Cortex of kidney (tissue), 1 donor: ENCODE measurements at places on chromosomes 11 and 22.
A peak's percentile ranks its signal among the peaks of the same experiment; 100 is the strongest.

GRCh38 chr22:21741790-21742189, 6.2 kb upstream of the YPEL1 start:
- no peak for DNase-seq

GRCh38 chr22:39306456-39307361, 12.7 kb downstream of the RPL3 start:
- DNase-seq, result no peak

- no peak for DNase-seq
Observed at GRCh38 chr22:22913989-22914388, 26.4 kb downstream of the IGLL5 start.

DNA sequence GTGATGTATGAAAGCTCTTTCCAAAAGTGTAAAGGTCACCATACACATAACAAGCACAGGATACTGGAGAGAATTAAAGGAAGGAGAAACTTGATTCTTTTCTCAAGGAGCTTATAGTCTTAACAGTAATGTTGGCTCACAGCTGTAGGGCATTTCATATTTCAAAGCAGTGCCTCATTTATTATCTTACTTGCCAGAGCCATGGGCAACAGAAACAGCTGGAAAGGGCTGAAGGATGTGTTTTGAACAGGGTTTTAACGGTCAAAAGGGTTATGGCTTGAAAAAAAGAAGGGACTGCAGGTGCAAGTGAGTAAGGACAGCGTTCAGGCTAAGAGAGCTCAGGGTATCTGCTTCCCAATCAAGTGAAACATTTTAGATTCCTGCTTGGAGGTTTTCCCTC, 2.7 kb upstream of the GRAMD1B start:
- no peak for DNase-seq

GRCh38 chr11:72482211-72482812, 48.0 kb upstream of the CLPB start:
- no peak for DNase-seq

GRCh38 chr11:4607096-4607495, 935 bp downstream of the TRIM68 start:
- DNase-seq, result no peak

GRCh38 chr11:5258543-5259262, 4.1 kb upstream of the HBG2 start:
- no peak for DNase-seq

GRCh38 chr11:87440076-87440770, 402.5 kb downstream of the TMEM135 start:
- no peak for DNase-seq

DNA sequence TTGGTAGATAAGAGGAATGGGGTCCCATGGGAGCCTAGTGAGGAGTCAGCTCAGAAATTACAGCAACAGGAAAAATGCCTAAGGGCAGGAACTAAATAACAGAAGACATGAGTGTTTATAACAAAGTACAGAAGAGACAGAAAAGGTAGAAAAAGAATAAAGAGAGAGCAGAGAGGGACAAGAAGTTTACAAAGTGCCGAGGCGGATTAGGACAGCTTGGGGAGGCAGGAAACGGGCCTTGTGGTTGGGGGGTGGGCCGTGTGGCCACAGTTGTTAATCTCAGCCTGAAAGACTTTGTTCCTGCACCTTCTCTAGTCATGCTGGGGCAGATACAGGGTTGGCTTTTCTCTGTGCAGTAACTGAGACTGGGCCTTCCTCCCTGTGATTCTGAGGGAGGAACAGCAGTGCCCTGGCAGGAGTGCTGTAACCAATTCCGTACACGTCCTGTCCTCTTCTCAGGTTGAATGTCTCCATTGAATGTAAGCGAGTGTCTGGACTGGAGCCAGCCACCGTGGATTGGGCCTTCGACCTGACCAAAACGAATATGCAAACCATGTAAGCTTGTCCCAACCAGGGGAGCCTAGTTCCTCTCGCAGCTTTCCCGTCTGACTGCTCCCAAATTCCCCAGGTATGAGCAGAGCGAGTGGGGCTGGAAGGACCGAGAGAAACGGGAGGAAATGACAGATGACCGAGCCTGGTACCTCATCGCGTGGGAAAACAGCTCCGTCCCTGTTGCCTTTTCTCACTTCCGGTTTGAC, 13.2 kb downstream of the NAA40 start:
- DNase-seq, result no peak

DNA sequence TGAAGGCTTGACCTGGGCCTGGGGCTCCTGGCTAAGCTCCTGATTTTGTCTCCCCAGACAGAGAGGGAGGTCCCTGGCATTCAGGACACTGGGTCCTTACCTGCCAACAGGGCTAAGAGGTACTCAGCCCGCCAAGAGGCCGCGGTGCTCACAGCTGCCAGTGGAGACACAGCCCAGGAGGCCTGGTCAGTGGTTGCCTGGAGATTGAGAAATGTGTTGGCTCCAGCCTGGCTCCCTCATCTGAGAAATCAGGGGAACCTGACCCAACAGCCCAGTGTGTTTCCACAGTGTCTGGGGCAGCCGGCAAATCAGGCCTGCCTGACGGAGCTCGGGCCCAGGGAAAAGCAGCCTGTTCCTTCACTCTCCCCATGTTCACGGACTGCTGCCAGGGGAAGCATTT, 79.4 kb upstream of the NAV2 start:
- DNase-seq, result no peak

DNA sequence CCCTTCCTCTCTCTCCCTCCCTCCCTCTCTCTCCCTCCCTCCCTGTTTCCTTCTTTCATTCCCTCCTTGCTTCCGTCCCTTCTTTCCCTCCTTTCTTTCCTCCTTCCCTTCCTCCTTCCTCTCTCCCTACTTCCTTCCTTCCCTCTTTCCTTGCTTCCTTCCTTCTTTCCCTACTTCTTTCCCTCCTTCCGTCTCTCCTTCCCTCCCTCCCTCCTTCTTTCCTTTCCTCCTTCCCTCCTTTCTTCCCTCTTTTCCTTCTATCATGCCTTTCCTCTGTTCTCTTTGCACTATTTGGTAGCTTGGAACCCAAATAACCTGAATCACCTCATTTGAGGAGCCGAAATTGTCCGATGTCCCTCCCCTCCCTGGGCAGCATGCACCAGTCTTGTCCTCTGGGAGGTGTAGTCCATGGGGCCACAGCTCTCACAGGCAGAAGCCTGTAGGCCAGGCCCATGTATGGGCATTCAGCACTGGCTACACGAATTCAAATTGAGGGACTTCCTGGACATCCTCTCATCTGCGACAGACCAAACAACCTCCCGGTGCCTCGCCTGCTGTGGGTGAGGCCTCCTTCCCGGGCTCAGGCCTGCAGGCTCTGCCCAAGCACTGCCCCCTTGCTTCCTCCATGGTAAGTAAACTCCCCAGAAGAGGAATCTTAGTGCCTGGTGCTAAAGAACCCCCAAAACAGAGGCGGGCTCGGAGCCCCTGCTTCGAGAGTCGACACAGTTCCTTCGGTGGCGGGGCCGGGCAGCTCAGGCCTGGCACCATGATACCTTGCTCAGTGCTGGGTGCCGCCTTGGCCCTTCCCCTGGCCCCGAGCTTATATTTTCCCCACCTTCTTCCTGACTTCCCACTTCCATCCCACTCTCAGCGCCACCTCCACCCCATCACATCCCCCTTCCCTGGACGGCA, 454.1 kb upstream of the CADM1 start:
- DNase-seq, result no peak

DNA sequence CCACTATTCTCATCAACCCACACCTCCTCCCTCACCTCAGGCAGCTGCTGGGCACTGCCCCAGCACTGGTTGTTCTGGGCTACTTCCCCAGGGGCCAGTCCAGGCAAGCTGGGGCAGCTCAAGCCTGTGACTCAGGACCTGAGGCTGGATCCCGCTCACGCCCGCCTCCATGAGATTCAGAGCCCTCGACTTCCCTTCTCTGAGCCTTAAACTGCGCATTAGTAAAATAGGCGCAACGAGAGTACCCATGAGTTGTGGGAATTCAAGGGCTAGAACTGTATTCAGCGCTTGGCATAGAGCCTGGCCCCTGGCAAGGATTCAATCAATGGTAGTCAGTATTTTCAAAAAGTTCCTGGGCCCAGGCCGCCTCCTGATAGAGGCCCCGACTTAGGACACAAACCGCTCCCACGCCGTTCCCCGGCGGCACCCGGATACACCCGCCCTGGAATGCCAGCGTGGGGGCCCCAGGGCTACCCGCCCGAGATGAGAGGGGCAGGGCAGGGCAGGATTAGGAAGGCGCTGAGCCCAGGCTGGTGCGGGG, 723 bp upstream of the CD82 start:
- DNase-seq, result no peak

GRCh38 chr22:44488354-44488753, 9.7 kb downstream of the RTL6 start:
- no peak for DNase-seq

DNA sequence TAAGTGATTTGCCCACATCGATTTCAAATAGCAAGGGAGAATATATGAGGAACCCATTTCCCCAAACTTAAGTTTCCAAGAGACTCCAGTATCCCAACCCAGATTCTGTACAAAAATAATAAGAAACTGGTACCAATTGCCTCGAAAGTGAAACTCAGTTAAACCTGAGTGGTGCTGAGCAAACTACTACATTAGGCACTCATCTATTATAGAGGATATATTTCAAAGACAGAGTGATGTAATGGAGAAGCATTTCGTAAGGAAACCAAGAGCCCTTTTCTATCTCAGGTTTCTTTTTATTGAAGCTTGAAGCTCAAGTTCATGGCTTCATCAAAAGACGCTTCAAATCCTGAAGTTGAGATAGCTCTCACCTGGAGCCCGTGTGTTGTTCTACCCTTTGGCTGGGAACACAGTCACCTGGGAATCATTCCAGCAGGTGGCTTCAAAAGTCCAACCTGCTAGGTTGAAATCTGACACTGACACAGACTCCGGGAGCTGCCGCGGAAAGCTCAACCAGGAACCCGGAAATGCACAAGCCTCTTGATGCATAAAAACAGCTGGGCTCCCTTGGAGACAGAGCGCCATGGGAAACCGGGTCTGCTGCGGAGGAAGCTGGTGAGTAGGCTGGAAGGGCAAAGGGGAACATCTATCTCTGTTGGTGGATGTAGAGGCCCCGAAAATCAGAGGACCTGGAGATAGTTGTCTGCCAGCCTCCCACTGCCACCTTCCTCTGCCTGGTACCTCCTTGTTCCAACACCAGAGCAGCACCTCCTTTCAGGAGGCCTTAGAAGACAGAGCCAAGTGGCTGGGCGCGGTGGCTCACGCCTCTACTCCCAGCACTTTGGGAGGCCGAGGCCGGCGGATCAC, at the start of gene C11orf52:
Gene C11orf52, plus strand, starts transcription at position 524 of the 867 bp plus-strand sequence. Its CDS starts 60 bp downstream, at position 584.
- DNase-seq, result peak; percentile 18

- DNase-seq, result no peak
Observed at GRCh38 chr11:132913295-132913694, 619.0 kb downstream of the OPCML start.

- DNase-seq, result no peak
Observed at GRCh38 chr11:5339771-5340322, 3.5 kb downstream of the OR51B5 start.

DNA sequence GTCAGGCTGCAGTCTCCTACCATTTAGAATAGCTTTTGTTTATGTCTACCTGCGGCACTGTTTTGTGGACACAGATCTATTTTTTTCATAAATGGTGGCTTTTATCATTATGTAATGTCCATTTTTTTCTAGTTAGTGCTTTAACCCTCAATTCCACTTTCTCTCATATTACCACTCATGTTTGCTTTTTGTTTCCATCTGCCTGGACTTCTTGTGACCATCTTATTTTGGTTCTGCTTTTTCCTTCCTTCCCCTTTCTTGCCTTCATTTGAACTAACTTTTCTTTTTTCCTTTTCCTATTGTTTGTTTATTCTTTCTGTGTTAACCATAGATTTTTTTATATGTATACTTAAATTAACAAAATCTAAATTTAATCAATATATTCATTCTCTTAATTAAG, 98.5 kb upstream of the SLC22A12 start:
- no peak for DNase-seq

DNA sequence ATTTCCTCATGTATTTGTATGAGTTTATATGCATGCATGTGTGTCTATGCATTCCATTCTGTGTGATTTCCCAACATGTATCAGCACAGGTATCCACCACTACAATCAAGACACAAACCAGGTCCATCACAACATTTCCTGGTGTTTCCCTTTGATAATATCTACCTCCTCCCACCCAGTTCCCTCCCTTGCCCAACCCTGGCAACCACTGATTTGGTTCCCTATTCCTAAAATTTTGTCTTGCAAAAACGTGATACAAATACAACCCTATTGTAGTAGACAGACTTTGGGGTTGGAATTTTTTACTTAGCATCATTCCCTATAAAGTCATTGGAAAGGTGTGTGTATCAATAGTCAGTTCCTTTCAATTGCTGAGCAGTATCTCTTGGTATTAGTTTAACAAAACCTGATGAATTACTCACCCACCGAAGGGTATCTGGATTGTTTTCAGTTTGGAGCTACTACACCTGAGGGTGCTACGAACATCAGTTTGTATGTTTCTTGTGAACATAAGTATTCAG, 51.8 kb upstream of the IGLL5 start:
- DNase-seq, result no peak

DNA sequence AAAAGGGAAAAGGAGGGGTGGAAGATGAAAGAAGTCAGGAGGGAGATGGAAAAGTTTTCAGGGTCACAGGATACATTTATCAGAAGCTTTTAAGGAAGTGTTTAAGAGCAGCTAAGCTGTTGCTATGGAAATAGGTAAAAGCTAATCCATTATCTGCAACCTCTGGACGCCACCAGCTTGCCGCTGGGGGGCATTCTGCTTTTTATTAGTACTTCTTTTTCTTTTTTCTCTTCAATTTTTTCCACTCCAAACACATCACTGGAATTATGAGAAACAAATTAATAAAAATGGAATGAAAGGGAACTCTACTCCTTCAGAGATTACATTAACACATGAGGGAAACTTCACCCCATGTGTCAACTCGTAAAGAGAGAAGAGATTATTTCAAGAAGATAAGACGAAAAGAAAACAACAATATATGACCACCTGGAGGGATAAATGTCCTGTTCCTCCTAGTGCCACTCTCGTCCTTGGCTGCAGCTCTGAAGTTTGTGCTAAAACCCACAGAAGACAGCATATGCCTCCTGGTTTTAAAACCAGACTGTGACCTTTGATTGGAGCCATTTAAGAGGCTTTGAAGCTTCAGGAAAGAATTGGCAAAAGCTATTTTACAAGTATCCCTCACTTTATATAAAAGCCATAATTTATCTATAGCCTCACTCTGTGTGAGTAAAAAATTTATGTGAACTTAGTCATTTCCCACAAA, 972.8 kb downstream of the OPCML start:
- no peak for DNase-seq

GRCh38 chr11:74720596-74721478, 10.4 kb downstream of the CHRDL2 start:
- no peak for DNase-seq

DNA sequence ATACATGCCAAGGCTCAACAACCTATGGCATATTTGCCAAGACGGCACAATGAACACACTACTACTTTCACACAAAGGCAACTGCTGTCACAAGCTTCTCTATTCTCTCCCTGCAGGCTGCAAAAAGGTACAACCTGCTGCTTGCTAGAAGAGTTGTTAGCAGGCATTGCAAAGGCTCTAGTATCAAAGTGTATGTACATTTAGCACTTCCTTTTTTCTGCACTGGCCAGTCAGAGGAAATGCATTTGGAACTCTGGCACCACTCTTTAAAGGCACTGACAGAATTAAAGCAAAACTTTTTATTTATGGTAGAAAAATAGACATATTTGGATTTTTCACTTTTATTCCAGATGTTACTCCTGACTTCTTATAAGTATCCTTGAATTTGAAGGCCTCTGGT, 125.9 kb downstream of the CWF19L2 start:
- DNase-seq, result no peak

- no peak for DNase-seq
Observed at GRCh38 chr11:134764367-134764766, 352.3 kb upstream of the B3GAT1 start.

GRCh38 chr11:22920939-22921565, 60.8 kb upstream of the CCDC179 start:
- no peak for DNase-seq
